ENCODE measurements at places on chromosomes 16 and 17.

GRCh38 chr17:9549215-9549614, 26.4 kb downstream of the STX8 start:
- DNase-seq: no peak

DNA sequence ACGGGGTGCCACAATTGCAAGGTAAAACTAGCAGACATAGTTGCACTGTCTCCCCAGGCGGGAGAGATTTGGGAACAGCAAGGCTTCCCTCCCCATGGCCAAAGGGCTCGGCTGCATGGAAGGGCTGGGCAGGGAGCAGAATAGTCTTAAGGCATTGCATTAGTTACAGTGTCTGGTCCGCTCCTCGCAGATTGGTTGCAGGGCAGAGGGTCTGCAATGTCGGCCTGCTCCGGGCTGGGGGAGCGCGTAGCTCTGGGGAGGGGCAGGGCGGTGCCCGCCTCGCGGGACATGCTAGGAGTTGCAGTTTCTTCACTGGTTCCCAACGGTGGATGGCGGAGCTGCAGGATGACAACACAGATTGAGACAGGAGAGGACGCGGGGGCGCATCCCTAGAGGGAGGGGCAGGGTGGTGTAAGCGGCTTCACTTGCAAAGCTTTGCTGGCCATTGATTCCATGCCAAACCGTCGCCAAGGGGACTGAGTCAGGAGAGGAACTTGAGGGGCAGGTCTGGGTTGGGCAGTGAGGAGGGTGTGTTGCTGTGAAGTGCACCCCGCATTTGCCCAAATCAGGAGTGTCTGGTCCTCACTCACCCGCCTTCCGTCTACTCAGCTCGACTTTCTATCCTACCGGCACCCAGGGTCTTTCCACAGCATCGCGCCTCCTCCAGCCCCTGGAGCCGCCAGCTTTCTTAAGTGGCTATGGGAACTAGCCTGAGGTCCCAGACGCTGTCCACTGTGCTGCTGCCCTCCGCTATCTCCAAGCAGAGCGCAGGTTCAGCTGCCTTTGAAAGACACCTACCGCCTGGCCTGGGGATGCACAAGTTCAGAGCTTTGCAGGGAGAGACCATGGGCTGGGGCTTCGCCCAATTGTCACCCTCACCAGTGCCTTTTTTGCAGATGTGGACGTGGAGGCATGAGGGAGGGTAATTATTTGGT, 1748.9 kb downstream of the TP53TG3F start:
- no peak for DNase-seq

GRCh38 chr17:70021726-70022125, 53.3 kb upstream of the KCNJ16 start:
- DNase-seq: no peak

- no peak for DNase-seq
Measured at GRCh38 chr16:24141466-24141865, 114.7 kb upstream of the CACNG3 start.

- no peak for DNase-seq
Measured at GRCh38 chr17:72726936-72727335, 365.6 kb downstream of the SLC39A11 start.
